ENCODE measurements at places on chromosomes 1 and 21. TPM values are rescaled to one million over a fixed set of nuclear protein-coding genes. Genes with fewer than 3 reads are reported as not detected.

TBX19 gene
- total RNA-seq = 1.4 TPM

SAMD13 gene
- total RNA-seq = 0.39 TPM

DNA sequence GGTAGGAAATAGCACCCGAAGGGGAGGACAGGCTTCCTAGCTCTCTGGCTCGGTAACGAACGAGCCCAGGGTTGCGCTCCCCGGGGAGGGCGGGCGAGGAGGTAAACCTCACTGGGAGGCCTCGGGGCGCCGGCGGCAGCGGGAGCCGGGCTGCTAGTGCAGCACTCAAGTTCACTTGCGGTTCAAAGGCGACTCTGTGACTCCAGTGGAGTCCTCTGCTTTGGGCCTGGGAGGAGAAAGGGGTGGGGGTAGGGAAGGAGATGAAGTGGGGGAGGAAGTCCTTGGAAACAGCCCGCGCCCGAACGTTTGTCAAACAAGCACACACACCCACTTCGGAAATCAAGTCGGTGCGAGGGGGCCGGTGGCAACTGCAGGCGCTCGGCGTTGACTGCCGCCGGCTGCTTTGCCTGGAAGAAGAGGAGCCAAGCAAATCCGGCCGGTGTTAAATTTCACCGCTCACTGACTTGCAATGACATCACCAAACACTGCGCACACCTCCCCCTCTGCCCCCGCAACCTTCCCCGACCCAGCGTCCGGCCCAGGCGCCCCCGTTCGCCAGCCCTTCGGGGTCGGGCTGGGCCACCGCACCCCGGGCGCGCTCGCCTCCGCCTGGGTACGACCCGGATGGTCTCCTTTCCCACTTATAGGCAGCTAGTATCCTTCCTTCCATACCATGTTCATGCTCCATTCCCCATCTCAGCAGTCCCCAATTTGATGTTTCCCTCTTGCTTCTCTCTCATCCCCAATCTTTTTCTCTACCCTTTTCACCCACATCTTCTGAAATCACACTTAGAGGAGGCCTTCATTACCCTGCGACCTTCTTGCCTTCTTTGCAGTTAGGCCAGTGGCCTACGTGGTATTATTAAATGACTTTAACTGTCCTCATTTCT lies at the start of gene COL24A1:
Gene COL24A1 (minus strand): TSS at position 207 of the 890 bp plus-strand sequence. CDS start 376 bp downstream, outside the sequence.
- DNase-seq = no peak

DNA sequence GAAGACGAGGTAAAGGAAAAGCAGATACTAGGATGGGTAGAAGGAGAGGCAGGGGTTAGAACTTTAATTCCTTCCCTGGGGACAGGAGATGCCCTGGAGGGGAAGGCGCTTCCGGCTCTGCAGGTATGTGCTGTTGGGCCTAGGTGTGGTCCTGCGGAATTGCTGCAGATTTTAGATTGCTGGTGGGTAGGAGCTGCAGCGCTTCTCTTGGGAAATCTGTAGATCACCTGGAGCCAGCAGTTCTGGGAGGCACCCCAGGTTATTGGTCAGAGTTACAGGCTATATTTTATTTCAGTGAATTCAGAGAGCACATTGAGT lies 1.1 kb downstream of the MGST3 start:
- no peak for DNase-seq

GRCh38 chr1:1911350-1912041 lies 3.6 kb upstream of the CALML6 start:
- no peak for DNase-seq

DNA sequence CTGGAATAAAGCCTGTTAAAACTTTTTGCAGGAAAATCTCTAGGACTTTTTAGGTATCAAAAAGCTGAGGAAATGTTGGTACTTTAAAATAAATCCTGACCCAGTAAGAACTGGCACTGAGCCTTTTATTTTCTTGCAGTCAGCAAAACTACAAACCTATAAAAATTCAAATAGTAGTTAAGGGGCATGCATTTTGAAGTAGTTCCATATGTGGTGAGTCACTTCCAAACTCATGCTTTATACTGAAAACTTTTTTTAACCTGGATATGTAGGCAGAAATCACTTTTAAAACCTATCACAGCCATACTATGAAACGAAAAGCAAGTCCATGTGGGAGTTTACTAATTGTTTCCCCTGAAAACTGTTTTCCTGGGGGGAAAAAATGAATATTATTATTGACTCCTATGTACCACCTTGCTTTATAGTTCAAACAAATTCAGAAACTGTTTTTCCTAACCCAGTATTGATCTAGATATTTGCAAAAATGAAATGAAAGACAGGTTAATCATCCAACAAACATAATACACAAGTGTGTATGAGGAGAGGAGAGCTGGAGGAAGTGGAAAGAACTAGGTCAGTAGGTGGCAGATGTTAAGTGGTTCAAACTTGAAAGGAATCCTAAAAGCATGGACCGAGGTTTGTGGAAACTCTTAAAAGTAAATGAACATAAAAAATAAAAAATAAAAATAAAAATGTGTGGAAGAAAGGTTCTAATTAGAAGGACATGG lies 30.5 kb downstream of the NRIP1 start:
- no peak for DNase-seq
